ENCODE measurements at places on chromosomes 7 and 10.

DNA sequence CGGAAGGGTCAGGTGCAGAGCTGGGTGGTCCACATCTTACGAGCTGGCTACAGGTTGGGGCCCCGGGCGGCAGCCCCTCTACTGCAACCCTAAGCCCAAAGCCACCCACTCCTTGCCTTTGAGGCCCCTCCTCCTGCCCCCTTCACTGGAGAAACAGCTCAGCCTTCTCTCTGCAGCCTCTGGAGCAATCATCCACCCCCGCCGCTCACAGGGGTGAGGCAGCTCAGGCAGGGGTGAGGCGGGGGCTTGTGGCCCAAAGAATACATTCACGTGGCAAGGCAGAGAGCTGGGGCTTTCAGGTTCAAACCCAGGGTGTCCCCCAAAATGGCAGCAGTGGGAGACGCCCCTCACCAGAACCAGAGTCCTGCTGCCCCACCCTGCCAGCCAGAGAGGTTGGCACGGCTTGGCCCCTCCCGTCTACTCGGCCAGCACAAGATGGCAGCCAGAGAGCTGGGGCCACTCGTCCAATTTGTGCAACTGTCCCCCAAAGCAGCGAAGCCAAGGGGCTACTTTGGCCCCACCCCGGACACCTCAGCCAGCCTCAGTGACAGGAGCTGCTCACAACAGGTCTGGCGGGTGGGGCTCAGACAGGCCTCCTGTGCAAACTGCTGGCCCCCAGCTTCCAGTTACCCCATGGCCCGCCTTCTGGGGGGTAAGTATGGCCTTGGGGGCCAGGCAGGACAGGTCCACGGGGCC, 7.2 kb downstream of the GNB2 start:
- DNase-seq = no peak

GRCh38 chr10:27494116-27494805, 9.8 kb upstream of the RAB18 start:
- no peak for DNase-seq

DNA sequence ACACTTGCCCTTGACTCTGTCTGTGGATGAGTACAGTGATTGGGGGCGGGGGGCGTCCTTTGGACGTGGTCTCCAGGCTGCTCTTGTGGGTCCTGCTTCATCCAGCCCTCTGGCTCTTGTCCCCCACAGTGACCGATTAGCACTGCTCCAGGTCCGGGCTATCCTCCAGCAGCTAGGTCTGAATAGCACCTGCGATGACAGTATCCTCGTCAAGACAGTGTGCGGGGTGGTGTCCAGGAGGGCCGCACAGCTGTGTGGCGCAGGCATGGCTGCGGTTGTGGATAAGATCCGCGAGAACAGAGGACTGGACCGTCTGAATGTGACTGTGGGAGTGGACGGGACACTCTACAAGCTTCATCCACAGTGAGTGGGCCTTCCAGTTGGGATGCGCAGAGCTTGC, 18.3 kb downstream of the TACR2 start:
- DNase-seq = no peak

- no peak for DNase-seq
Observed at GRCh38 chr7:131945313-131945911, 389.0 kb upstream of the PODXL start.

DNA sequence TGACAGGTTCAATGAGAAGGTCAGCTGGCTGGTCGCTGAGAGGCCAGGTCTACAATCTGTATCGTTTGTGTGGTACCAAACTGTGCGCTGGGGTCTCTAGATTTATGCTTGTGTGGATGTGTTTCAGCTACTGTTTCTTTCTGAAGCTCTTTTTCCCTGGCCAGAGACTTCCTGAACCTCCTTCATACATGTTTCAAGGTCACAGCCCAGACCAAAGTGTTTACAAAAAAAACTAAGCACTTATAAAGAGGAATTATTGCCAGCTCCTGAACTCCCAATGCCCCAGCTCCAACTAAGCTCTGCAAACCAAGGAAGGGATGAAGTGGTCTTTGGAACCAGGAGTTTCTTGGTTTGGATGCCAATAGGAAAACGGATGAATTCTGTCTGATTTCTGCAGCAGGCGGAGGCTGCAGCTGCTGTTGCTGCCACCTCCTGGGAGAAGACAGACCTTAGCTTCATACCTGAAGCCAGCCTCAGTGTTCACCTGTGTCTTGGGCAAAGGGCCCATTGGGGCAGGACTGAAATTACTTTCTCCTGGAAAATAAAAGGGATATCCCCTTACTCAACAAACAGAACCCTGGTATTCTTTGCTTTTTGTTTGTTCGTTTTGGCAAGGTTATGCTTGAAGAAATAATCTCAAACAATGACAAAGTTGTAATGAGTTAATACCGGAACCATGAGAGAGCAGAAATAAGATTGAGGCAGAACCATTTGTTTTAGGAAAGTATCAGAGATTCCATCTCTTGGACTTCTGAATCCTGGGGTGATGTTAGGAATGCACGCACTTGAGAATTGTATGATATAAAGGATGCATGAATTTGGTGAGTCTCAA, 24.6 kb upstream of the MKLN1 start:
- no peak for DNase-seq

GRCh38 chr7:112487457-112488263, 6.9 kb downstream of the LSMEM1 start:
- DNase-seq = no peak

DNA sequence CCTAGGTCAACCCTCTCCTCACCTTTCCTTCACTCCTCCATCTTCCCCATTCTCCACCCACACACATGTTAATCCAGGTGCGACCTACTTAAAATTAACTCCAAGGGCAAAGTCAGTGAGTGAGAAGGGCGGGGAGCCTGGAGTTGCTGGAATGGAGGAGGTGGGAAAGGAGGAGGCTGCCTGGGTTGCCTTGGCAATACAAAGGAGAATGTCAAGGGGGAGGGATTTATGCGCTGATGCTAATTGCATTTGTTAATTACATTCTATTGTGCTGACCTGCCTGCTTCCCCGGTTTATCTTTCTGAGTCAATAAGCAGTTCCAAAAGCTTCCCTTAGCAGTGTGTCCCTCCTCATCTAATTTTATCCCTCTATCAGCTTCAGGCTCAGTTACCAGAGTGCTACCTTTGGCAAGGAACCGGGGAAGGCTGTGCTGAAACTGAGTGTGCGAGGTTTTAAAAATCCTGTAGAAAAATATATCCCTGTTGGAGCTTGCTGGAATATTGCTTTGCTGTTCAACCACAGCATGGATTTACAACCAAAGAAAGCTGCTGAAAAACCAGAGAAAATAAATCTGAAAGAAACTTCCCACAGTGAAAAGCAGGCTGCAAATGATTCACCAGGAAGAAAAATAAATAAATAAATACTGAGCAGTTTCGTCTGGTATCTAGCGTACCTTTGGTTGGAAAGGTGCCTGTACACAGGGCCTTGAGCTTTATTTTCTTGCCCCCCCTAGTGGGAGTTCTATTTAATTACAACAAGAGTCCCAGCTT, 113.2 kb upstream of the DGKB start:
- no peak for DNase-seq

DNA sequence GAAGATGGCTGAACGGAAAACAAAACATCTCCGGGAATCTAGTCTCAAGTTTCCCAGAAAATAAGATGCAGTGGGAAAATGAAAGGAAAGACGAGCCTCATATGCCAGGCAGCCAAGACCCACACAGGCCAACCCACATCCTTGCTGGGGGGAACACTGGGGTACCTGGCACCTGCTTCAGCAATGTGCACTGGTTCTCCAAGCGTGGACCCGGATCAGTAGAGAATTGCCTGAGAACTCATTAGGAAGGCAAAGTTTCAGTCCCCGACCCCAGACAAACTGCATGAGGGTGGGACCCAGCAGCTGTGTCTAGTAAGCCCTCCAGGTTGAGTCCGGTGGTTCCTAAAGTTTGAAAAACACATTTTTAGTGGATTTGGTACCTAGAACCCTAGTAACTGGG, 18.4 kb downstream of the FAM53B start:
- DNase-seq = no peak

GRCh38 chr10:117086546-117086945, 51.5 kb downstream of the VAX1 start:
- DNase-seq = no peak

DNA sequence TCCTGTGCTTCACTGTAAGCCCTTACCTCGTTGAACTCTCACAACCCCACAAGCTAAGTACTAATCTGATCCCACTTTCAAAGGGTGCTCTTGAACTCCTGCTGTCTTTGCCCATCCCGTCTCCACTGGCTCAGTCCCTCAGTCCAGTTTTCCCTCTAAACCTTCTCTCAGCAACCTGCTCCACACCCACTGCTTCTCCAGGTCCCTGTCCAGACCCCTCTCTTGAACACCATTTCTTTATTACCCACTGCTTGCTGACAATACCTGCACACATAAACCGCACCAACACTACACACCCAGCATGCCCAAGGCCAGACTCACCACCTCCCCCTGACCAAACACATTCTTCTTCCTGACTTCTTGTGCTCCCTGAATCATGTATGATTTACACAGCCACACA, 343.3 kb downstream of the GRID1 start:
- no peak for DNase-seq

DNA sequence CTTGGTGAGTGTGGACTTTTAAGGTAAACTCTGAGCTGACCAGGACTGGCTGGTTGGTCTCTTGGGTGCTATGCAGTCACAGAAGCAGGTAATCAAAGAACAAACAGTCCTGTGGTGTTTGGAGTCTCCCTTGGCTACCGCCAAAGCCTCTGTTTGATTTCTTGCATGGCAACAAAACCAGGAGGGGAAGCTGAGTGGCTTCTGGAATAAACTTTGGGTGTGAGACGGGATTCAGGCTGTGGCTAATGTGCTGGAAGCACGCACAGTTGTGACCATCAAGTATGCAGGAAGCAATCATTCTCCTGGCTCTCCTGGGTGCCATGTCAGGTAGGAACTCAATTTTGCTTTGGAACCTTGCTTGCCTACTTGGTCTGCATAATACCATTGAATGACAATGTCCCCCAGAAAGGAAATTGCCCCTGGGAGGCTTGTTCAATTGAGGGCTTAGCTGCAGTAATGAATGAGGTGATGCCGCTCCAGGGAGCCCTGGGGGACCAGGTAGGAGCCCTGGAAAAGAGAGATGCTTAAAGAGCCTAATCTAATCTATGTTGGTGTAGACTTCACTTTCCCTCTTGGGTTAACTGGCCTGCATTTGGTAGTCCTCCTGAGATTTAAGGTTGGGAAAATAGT, at the start of gene CDHR3:
Gene CDHR3 (plus strand): TSS at position 227 of the 630 bp plus-strand sequence. CDS start 55 bp downstream, at position 282.
- DNase-seq = no peak

GRCh38 chr10:84540617-84541288, 212.4 kb downstream of the CCSER2 start:
- DNase-seq = peak; percentile 46

- no peak for DNase-seq
Observed at GRCh38 chr10:69333205-69333604, 54.9 kb downstream of the HK1 start.

DNA sequence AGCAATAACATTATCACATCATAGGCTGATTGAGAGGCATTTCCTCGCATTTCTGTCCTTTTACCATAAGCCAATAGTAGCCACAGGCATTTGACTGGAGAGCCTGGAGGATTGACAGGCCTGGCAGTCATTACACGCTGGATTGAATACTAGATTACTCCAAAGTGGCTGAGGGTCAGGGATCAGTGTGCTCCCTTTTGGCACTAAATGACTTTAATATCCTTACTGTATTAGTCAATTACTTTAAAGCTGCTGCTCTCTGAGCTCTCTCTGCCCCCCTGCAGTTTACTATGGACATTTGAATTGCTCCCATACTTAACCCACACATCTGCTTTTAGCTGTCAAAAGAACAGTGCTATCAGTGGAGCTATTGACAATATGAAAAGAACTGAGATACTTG, 302.0 kb downstream of the TFEC start:
- no peak for DNase-seq

DNA sequence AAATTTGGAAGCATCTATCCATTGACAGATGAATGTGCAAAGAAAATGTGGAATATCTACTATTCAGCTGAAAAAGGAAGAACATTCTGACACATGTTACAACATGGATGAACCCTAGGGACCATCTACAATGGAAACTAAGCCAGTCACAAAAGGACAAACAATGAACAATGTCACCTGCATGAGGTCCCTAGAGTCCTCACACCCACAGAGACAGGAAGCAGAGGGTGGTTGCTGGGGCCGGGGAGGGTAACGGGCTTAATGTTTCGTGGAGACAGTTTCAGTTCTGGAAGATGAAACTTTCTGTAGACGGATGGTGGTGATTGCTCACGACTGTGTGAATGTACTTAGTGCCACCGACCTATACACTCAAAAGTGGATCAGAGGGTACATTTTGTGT, 282.9 kb downstream of the ADARB2 start:
- DNase-seq = no peak

- DNase-seq = no peak
Observed at GRCh38 chr10:69846293-69846921, 44.7 kb downstream of the COL13A1 start.

GRCh38 chr10:116853701-116854100, 4.4 kb downstream of the ENO4 start:
- no peak for DNase-seq

GRCh38 chr7:641269-641671, 85.2 kb upstream of the DNAAF5 start:
- no peak for DNase-seq

DNA sequence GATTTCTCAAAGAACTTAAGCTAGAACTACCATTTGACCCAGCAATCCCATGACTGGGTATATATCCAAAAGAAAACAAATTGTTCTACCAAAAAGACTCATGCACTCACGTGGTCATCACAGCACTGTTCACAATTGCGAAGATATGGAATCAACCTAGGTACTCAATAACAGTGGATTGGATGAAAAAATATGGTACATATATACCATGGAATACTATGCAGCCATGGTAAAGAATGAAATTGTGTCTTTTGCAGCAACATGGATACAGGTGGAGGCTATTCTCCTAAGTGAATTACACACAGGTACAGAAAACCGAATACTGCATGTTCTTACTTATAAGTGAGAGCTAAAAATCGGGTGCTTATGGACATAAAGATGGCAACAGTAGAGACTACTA, 61.8 kb downstream of the PIK3CG start:
- DNase-seq = no peak
